ENCODE measurements at places on chromosomes 4 and X.

- no peak for DNase-seq
These were observed 3.2 kb downstream of the CAMK2D start for GRCh38 chr4:113758372-113758771.

DNA sequence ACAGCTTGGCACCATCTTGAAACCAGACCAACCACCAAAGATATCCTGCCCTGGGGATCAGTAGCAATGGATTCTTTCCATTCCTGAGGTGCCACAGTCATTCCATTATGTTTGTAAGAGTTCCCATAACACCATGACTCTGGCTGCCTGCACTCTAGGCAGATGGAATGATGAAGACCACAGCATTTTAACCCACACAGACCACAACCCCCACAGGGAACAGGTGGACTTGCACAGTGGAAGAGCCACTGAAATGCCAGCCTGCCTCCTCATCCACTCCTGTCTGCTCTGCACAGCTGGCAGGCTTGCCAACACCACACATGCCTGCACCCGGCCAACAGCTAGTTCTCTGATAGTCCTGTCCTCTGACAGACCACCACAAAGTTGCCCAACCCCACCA is 2362.2 kb upstream of the AGA start:
- DNase-seq, result no peak

- no peak for DNase-seq
These were observed 38.7 kb downstream of the DCHS2 start for GRCh38 chr4:154452798-154453346.

DNA sequence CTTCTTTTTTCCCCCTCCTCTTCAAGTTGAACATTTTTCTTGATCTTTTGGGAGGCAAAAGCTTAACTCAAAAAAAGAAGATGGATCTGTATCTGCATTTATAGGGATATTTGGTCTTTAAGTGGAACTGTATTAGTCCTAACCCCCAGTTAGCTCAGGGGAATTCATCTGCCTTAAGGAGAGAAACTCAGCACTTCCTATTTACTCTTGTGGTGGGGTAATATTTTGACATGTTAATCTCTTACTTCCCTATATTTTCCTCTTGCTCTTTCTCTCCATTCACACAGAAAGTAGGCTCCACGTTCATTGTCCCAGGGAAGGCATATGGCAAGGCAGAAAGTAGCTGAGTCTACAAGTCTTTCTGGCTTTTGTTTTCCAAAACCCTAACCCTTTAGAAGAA is 5.3 kb downstream of the LRRC66 start:
- DNase-seq, result no peak

GRCh38 chr4:41154814-41155177 is 59.5 kb downstream of the APBB2 start:
- peak; percentile 21 for DNase-seq

GRCh38 chrX:20325786-20326388 is 59.2 kb upstream of the RPS6KA3 start:
- DNase-seq, result no peak

- no peak for DNase-seq
These were observed 218.5 kb downstream of the PRR32 start for GRCh38 chrX:127038065-127038464.

DNA sequence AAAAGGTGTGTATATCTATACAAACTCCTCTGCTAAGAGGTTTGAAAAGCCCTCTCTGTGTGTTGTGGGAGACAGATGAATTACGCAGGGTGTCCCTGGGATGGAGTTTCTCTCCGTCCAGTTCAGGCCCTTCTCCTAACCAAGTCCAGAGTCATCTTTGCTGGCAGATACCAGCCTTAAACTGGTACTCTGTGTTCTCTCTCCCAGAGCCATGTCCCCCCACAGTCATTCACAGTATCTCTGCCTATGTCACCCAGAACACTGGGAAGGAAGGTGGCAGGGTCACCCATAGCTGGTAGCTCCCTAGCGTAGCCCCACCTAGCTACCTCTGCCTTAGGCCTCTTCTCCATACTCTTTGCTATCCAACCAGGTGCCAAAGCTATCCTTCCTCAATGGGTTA is 8.9 kb downstream of the AMER1 start:
- DNase-seq, result no peak

DNA sequence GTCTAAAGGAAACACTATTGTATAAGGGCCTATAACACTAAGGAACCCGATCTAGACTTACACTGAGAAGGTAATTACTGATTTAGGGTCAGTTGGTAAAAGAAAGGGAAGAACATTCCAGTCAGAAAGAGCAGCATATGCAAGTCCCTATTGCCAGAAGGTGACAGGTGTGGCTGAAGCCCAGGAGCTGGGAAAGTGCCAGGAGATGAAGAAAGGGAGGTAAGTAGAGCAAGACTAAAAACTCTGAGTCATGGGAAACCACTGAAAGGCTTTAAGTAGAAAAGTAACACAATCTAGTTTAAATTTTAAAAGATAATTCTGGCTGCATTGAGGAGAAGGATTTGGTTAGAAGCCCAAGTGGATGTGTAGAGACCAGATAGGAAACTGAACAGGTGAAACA is 77.7 kb upstream of the INTU start:
- no peak for DNase-seq

DNA sequence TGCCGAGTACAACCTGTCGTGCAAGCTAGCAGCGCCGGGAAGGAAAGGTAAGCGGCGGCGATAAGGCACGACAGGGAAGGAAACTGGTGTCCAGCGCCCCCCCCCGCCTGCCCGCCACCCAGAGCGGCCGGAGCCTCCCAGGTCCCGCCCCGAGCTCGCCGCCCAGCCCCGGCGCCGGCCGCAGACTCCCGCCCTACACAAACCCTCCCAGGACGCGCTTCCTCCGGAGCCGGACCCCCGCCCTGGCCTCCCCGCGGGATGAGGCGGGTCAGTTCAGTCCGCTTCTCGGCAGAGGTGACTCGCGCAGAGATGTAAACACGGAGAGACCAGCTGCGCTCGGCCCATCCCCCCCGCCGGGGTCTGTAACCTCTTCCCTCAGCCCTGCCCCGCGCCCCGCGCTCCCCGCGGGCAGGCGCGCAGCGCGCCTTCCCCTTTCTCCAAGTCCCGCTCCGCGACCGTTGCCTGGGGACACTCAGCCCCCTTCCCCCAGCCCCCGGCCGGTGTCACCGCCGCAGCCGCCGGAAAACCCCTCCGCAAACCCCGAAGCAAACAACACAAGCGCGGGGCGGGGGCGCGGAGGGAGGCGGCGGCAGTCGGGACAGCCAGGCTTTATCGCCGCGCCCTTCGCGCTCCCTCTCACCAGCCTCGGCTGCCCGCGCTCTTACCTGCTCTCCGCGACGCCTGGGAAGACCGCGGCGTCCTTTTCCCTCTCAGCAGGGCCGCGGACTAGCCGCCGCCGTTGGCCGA is 543 bp downstream of the ELF2 start:
- peak; percentile 93 for DNase-seq

DNA sequence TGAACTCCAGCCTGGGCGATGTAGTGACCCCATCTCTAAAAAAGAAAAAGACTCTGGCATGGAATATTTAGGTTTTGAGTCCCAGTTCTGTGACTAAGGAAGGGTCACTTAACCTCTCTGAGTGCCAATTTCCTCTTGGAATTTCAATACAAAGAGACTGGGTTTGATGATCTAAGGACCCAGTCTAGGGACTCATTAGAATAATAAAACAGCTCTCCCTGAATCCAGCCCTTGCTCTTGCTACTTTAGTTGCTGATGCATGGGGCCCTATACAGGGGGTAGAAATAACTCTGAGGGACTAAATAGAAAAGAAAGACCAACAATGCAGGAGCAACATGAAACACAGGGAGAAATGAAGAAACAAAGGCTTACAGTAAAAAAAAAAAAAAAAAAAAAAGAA is 12.6 kb downstream of the C4orf54 start:
- no peak for DNase-seq

GRCh38 chrX:14777525-14777924 is 95.3 kb downstream of the FANCB start:
- no peak for DNase-seq

DNA sequence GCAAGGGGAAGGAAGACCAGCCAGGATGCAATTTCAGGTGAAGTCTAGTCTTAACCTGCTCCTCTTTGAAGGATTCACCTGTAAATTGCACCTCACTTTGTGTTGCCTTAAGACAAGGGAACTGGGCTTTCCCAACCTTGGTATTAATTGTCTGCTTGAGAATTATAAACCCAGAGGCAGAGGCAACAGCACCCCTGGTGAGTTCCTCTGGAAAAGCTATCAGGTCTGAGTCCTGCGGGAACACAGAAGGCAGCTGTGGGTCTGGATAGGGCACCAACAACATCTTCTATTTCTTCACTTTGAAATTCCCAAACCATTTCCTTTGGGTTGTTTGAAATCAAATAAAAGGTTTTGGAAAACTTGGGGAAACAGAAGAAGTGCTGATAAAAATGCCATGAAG is 109.2 kb upstream of the NPY2R start:
- no peak for DNase-seq

DNA sequence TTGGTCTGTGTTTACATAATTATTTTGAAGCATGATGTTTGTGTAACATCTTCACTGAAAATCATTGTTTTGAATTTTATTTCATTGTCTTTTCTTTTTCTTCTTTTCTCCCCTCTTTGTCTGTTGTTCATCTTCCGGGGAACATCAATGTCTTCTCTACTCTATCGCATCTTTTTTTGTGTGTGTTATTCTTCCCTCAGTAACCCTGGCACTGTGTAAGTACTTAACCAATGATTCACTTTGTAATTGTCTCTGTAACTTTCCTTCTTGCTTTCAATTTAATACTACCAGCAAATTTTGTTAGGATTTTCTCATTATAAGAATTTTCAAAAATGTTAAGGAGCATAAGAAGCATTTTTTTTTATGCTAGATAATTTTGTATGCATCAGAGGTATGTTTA is 130.8 kb downstream of the PDLIM5 start:
- DNase-seq, result no peak

DNA sequence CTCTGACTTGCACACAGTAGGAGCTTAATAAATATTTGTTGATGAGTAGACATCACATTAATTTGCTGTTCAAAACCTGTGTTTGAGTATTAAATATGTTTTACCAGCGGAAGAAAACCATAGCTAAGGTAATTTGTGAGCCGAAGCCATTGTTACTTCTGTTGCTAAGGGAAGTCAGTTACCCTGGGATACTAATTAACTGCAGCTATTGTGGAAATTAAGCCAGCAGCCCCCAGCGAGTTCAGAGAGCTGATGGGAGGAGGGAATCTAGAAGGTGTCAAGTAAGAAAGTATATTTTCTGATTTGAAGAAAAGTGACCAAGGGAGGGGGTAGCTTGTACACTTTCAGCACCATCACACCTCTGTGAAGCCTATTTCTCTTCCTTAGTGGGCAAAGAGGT is 76.7 kb upstream of the IGSF1 start:
- no peak for DNase-seq

DNA sequence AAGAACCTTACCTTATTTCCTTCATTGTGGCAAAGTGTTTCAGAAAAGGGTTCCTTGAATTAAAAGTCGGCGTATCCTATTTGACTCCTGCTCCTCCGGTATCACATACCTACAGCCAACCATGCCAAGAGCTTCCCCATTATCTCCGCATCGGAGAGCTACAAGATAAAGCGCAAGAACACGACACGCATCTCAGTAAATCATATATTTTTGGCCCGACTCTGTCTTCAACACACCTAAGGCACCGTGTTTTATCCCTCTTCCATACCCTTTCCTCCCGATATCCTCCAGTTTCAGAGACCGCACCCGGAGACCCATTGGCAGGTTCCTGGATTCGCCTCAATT is 497 bp upstream of the THAP9 start:
- no peak for DNase-seq

- DNase-seq, result no peak
These were observed 1.2 kb downstream of the FOXR2 start for GRCh38 chrX:55624403-55624802.

DNA sequence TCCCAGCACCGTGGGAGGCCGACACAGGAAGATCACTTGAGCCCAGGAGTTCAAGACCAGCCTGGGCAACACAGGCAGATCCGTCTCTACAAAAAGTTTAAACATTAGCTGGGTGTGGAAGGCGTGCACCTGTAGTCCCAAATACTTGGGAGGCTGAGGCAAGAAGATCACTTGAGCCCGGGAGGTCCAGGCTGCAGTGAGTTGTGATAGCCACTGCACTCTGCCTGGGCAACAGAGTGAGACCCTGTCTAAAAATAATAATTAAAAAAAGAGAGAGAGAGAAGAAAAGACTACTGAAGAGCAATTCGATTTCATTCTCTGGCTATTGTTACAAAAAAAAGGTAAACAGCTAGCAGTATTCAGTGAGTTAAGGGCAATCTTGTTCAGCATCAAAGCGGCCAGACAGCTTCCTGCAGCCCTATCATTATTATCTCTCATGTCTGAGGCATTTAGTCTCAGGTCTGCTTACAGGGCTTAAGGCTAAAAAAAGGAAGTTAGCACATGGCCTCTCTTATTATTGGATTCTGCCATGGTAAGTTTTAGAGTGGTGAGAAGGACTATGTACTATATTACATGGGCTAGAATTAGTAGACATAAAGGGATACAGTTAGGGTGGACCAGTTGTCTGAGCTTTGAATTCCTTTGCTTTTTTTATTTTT is 37.9 kb downstream of the ARHGEF6 start:
- DNase-seq, result no peak
